ENCODE measurements at places on chromosomes 7 and 10.

DNA sequence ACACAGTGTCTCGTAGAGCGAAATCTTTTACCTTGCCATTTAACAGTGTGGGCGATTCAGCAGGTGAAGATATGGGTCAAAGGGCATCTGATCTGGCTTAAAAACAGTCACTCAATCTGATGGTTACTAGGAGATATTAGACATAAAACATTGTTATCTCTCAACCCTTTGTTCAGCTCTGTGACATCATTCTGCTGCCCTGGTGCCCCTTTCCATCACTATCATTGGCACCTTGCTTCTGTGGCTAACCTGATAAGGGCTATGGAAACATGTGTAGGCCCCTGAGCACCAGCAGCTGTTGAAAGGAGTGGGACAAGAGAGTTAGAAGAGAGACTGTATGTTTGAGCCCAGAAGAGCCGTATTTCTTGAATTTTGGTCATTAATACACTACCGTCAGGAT, 650.3 kb downstream of the PHTF2 start:
- no peak for DNase-seq

DNA sequence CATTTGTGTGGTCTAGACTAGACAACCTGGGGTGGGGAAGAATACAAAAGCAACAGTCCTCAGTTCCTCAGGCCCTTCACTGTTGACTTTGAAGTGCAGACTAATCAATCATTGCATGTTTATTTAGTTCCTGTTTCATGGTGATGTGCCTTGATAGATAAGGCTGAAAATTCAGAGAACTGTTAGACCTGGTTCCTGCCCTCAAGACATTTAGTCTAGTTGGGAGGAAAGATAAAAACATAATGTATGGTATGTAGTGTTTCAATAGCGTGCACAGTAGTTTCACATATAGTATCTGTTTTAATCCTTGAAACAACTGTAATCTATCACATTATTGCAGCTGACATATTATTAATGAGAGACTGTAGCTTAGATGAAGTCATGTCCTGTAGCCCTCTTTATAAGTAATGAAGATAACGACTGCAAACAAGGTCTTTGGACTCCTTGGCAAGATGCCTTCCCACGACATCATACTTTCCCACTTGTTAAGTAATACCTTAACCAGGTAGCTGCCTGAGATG, 124.0 kb downstream of the CELF2 start:
- DNase-seq, result no peak

DNA sequence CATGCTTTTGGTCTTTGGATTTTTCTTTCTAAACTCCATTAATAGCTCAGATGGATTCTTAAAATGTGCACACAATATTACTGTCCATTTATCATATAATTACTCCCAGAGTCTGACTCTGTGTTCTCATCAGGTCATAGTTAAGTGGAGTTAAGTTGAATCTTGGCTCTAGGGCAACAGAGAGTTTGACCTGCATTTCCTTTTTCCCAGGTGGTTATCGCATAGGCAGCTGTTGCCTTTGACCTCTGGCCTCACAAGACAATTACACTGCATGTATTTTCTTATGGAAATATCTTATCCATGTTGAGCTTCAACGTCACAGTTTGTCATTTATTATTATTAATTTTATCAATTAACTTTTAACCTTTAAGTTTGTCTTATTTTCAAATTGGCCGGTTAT, 237.5 kb upstream of the HGF start:
- no peak for DNase-seq

DNA sequence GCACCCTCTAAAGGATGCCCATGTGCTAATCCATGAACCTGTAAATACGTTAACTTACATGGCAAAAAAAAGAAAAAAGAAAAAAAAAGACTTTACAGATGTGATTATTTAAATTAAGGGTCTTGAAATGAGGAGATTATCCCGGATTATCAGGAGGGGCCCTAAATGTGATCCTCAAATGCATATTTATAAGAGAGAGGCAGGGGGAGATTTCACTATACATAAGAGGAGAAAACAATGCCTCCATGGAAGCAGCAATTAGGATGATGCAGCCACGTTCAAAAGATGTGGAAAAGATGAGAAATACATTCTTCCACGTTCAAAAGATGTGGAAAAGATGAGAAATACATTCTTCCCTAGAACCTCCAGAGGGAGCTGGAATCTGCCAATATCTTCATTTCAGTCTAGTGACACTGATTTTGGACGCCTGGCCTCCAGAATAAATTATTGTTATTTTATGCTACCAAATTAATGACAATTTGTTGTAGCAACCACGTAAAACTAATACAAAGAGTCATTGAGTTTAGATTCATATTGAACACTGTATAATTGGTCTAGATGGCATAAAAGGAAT, 328.4 kb upstream of the GNAI1 start:
- DNase-seq, result no peak

DNA sequence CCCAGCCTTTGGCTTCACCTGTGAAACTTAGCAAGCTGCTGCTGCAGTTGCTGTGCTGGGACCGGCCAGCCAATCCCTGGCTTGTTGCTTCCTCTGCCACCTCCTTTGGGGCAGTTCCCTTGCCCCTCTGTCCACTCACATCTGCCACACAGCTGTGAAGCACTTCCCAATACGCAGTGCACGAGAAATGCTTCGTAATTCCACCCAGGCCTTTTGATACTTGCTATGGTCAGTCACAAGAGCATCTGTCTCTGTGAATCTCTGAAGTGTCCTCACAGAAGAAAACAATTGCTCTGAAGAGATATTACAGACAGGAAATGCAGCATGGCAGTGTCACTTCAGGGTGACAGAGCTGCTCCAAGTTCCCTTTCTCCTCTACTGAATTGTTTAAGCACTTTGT, 208.5 kb downstream of the PTEN start:
- DNase-seq, result no peak

DNA sequence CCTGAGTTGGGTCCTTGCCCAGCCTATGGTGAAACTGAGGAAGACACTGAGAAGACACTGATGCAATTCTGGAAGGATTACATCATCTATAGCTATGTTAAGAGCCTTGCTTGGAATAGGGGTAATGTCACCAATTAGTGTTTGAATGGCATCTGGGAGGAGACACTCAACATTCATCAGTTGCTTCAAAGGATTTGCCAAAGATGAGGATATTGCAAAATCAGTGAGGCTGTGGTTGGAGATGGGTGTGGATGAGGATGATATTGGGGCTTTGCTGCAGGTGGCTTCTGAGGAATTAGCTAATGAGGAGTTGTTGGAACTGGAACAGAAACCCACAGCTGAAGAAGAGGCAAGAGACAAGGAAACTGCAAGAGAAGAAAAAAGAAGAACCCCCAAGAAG, 146.7 kb upstream of the SP4 start:
- no peak for DNase-seq

DNA sequence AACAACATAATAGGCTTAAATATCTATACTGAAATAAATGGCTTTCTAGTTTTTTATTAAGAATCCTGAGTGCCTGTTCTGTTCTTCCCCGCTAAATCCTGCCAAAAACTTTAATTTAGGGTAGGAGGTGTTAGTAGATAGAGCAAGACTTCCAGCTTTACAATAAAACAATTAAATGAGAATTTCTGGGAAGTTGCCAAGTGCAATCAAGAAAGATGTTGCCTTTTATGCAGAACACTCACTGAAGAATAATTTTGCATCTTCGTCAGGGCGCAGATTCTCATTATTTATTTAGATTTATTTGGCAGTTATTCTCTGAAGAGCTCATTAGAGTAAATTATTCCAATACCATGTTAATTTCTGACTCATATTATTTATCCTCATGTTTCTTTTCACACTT, 103.2 kb upstream of the GPR141 start:
- DNase-seq, result no peak

GRCh38 chr10:121818599-121818998, 109.2 kb downstream of the ATE1 start:
- no peak for DNase-seq

DNA sequence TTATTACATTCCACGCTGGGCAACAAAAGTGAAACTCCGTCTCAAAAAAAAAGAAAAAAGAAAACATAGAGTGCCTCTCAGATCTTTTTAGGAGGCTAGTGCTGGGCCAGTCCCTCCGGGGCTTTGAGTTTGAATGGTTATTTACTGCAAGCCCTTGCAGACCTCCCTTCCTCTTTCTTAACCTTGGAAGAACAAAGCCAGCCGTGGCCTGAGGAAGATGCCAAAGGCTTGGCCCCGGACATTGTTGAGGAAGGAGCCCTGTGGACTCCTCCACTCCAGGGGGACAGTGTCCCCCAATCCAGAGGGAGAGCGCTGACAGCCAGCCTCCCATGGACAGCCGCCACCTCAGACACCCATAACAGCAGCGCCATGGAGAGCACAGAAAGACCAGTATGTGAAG, 5.0 kb downstream of the TSPAN33 start:
- no peak for DNase-seq

- no peak for DNase-seq
Measured at GRCh38 chr7:41133690-41134299, 569.1 kb downstream of the INHBA start.

GRCh38 chr10:1390200-1390599, 334.0 kb downstream of the WDR37 start:
- no peak for DNase-seq

DNA sequence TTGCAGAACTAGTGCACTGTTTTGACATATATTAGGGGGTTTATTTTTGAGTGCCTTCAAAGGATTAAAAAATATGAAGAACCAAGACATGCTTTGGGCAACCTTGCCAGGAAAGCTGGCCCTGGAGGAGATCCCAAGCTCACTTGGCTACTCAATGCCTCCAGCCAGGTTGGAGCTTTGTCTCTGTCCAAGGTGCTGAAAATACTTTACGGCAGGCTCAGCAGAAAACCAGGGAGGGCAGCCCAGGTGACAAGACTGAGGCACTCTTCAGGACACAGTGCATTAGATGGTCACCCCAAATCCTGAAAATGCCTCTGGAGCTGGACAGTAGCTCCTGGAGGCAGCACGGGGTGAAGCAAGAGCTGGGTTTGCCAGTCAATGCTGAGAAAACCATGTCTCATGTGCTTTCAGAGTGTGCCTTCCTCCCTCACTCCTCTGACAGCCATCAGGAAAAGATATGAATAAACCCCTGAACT, 5.8 kb upstream of the KCNH2 start:
- no peak for DNase-seq

- no peak for DNase-seq
Measured at GRCh38 chr10:17503795-17504194, 49.4 kb upstream of the ST8SIA6 start.

- DNase-seq, result no peak
Measured at GRCh38 chr10:69014171-69014570, 25.6 kb downstream of the KIFBP start.

- DNase-seq, result no peak
Measured at GRCh38 chr7:8499128-8499527, 65.7 kb downstream of the NXPH1 start.

GRCh38 chr10:35972275-35972674, 330.2 kb upstream of the FZD8 start:
- no peak for DNase-seq

GRCh38 chr7:27602766-27603165, 59.9 kb downstream of the HIBADH start:
- no peak for DNase-seq

GRCh38 chr7:100547872-100548271, 8.9 kb downstream of the AGFG2 start:
- no peak for DNase-seq

GRCh38 chr10:117138838-117139580, 939 bp upstream of the VAX1 start:
- no peak for DNase-seq

DNA sequence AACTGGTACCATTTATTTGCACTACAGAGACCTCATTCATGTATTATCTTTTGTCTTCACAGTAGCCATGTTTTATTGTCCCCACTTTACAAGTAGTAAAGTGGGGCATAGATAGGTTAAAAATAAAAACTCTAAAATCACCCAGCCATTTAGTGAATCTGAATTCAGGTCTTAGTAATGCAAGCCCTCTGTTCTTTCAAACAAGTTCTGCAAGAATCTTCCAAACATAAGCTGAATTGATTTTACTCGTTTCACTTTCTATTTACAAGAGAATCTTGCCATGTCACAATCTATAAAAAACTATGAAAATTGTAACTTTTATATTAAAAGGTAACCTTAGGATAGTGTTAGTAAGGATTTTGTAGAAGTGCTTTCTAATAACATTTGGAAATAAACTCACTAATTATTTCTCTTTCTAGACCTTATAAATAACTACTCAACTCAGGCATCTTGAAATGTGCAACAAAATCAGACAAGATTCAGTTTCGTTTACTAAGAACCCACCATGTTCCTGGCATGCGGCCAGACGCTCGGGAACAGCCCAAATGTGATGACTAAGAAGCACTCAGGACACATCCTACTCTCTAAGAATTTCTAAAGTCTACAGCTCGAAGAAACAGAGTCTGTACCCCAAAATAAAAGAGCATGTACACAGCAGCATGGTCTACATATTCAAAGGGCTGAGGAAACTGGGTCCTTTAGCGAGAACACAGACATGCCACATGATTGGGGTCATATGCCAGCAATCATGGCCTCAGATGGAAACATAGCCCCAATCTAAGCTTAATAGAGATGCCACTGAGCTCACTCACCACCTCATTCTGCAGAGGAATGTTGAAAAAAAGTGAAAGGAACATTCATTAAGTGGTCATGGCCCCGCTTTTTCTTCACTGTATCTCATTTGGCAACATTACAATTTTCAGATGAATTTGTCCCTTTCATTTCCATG, 167.6 kb downstream of the AMPH start:
- peak; percentile 36 for DNase-seq

- DNase-seq, result no peak
Measured at GRCh38 chr10:90313576-90314325, 544.1 kb downstream of the HTR7 start.

GRCh38 chr10:52679117-52679516, 93.5 kb downstream of the MBL2 start:
- no peak for DNase-seq

DNA sequence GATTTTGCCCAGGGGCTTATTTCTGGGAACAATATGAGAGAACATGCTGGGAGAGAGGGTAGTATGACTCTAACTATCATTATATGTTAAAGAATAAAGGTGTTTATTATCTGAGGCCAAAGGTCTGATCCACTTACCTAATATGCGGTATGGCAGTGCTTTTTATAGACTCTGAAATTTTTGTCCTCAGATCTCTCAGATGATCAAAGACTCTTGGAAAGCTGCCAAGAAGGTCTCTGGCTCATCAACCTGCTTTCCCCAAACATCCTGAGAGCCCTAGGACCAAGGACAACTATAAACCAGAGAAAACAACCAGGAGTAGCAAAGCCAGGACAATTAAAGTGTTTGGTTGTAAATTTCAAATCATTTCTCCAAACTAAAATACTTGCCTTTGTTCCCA, 255.7 kb upstream of the LRRN3 start:
- DNase-seq, result no peak

GRCh38 chr10:87557409-87557808, 52.7 kb downstream of the MINPP1 start:
- no peak for DNase-seq
